ENCODE measurements at places on chromosomes 5 and 9.

GRCh38 chr5:50967563-50968355 is 301.3 kb downstream of the PARP8 start:
- peaks cover 2% of the 10 kb centered on the region for H3K27me3 ChIP-seq
- no peaks in the 10 kb centered on the region for H3K4me1 ChIP-seq
- H3K4me3 ChIP-seq = peak overlapping the region; percentile 30
- H3K27ac ChIP-seq = peak overlapping the region; percentile 83
- peak; percentile 7 for DNase-seq
- no peaks in the 10 kb centered on the region for H3K36me3 ChIP-seq

DNA sequence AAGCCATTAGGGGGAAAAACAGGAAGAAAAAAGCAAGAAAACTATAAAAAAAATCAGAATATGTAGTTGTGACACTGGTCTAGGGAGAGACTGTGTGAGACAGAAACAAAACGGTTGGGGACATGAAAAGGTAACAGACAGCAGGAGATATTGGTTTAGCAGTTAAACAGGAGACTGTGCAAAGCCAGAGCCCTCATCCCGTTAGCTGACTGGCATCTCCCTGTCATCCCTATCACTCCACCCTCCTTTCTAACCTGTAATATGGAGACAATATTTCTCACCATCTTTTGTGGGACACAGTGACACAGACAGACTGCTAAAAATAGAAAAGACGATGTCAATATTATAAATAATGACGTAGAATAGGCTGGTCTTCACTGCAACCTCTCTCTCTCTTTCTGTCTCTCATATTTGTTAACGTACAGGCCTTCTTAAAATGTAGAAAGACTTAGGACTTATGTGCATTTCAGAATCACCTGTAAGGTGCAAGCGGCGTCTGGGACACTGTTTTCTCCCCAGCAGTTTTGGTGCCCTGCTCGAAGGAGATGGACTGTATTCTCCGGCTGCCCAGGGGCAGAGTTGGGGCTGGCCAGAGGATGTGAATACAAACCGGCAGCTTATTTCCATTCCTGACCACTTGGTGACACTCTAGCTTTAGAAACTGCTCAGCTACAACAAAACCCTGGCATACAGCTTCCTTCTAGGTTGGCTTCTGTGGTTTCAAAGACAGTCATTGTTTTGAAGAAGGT is 190.6 kb downstream of the MAT2B start:
- no peaks in the 10 kb centered on the region for H3K36me3 ChIP-seq
- DNase-seq = peak; percentile 5
- H3K4me1 ChIP-seq = no peaks in the 10 kb centered on the region
- H3K4me3 ChIP-seq = no peak overlapping the region
- H3K27me3 ChIP-seq = no peaks in the 10 kb centered on the region

- no peaks in the 10 kb centered on the region for H3K36me3 ChIP-seq
- H3K27me3 ChIP-seq = no peaks in the 10 kb centered on the region
- H3K4me1 ChIP-seq = no peaks in the 10 kb centered on the region
- H3K27ac ChIP-seq = no peak overlapping the region
Measured at GRCh38 chr5:108836492-108836891, 88.8 kb downstream of the FER start.

GRCh38 chr5:135930029-135930948 is 24.5 kb downstream of the LECT2 start:
- H3K27ac ChIP-seq = no peak overlapping the region
- no peaks in the 10 kb centered on the region for H3K27me3 ChIP-seq
- DNase-seq = no peak
- H3K4me1 ChIP-seq = no peaks in the 10 kb centered on the region
- H3K36me3 ChIP-seq = no peaks in the 10 kb centered on the region
- H3K4me3 ChIP-seq = peak overlapping the region; percentile 29

DNA sequence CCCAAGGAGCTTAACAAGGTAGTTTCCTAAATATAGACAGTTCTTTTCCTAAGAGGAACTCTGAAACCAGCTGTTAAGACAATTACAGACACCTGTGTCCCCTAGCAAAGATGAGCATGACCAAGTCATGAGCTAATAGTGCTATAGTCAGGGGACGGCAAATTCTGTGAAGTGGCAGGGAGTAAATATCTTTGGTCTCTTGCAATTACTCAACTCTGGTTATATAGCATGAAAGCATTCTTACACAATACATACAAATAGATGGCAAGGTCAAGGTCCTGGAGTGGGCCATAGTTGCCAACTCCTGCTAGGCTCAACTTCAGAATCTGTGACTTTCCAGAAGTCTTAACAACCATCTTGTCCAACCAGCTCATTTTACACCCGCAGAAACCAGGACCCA is 103.7 kb downstream of the RFK start:
- no peak for DNase-seq
- H3K27ac ChIP-seq = no peak overlapping the region
- no peak overlapping the region for H3K4me3 ChIP-seq

DNA sequence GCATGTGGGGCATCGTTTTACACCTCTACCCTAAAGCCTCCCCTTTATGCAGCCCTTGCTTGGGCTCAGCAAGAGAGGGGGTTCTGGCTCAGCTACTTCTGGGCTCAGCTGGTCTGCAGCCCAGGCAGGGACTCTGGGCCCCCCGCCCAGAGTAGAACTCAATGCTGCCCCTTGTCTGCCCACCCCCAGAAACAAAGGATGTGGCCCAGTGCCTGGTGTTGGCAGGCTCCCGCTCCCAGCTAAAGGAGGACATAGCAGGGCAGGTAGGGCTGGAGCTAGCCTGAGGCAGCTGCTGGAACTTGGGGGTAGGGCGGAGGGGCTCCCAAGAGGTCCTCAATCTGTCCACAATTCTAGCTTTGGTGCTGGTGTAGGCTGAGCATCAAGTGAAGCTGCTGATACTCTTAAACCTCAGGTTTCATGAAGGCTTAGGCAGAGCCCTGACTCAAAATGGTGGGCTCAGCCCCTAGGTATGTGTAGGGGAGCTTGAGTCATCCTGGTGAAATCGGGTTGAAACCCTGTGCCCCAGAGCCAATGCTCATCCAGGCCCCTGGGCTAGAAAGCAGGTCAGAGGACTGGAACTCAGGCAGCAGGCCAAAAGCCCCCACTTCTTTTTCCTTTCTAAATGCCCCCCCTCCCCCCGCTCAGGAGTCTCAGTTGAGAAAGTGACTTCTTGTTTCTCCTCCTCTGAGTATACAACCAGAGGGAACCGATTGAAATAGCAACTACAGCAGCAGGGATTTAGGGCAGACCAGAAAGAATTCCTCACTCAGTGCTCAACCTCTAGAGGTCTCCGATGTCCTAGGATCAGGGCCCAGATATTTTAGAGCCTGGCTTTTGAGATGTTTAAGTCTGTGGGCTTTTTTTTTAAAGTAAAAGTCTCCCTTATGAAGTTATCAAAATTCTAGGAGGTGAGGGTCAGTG is 11.4 kb downstream of the PSD2 start:
- H3K27ac ChIP-seq = no peak overlapping the region
- DNase-seq = no peak
- H3K36me3 ChIP-seq = no peaks in the 10 kb centered on the region
- no peak overlapping the region for H3K4me3 ChIP-seq

- no peaks in the 10 kb centered on the region for H3K4me1 ChIP-seq
- DNase-seq = no peak
- H3K4me3 ChIP-seq = no peak overlapping the region
- H3K36me3 ChIP-seq = no peaks in the 10 kb centered on the region
Measured at GRCh38 chr9:113247640-113248039, 26.3 kb downstream of the SLC31A1 start.

- no peak overlapping the region for H3K27ac ChIP-seq
- no peak for DNase-seq
- H3K4me1 ChIP-seq = no peaks in the 10 kb centered on the region
- no peaks in the 10 kb centered on the region for H3K27me3 ChIP-seq
- H3K4me3 ChIP-seq = no peak overlapping the region
- H3K36me3 ChIP-seq = no peaks in the 10 kb centered on the region
Measured at GRCh38 chr9:84153885-84154284, 173.3 kb downstream of the RMI1 start.

DNA sequence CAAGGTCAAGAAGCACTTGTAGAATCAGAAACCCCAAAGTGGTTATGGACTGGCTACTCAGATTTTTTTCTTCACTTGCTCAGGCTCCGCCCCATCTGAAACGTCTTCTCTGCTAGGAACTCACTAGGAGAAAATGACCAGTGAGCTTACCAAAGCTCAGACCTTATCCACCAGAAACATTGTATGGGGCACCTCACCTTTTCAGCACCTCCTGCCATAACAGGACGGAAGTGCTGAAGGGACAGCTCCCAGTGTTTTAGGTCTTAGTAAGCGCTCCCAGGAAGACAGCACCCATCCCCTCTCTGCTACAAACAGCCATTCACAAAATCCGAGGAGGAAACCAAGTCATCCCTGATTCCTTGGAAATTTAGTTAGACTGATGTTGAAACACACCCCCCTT is 1.2 kb upstream of the GABRA1 start:
- no peak for DNase-seq
- H3K27ac ChIP-seq = no peak overlapping the region
- no peak overlapping the region for H3K4me3 ChIP-seq
- no peaks in the 10 kb centered on the region for H3K27me3 ChIP-seq
- no peaks in the 10 kb centered on the region for H3K36me3 ChIP-seq

- no peaks in the 10 kb centered on the region for H3K27me3 ChIP-seq
- H3K4me3 ChIP-seq = no peak overlapping the region
- H3K4me1 ChIP-seq = no peaks in the 10 kb centered on the region
- no peak for DNase-seq
Measured at GRCh38 chr5:107519900-107520354, 150.8 kb downstream of the EFNA5 start.

DNA sequence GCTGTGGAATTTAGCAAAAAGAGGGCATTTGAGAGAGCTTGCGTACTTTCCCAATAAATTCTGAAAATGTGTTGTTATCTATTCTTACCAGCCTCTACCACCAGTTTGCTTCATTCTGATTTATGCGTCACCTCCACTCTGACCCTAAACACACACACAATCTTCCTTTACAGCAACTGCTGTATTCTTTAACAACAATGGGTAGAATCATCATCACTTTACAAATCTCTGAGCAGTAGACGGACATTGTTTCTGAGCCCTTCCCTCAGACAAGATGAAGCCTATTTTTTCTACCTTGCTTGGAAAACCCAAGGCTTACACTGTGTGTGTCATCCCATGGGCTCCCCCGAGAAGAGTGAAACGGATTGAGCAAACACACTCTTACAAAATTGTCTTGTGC is 83.1 kb upstream of the RASA1 start:
- no peaks in the 10 kb centered on the region for H3K4me1 ChIP-seq

DNA sequence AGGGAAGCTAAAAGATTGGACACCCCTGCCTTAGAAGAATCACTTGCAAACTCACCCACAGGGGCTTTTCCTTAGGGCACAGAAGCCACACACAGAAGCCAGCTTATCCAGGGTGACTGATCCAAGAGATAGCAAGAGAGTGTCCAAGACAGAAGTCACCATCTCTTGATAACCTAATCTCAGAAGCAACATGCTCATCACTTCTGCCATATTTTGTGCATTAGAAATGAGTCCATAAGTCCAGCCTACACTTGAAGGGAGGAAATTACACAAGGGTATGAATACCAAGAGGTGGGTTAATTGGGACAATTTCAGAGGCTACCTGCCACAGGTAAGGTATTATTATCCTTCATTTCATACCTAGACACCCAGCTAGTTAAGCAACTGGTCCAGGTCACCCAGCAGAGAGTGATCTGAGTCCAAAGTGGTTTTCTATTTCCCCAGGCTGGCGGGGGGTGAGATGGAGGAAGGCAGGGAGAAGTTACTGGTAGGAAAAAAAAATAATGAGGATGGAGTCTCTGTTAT is 3.7 kb upstream of the ERGIC1 start:
- H3K27me3 ChIP-seq = no peaks in the 10 kb centered on the region
- H3K4me3 ChIP-seq = no peak overlapping the region
- H3K36me3 ChIP-seq = no peaks in the 10 kb centered on the region
- no peaks in the 10 kb centered on the region for H3K4me1 ChIP-seq

DNA sequence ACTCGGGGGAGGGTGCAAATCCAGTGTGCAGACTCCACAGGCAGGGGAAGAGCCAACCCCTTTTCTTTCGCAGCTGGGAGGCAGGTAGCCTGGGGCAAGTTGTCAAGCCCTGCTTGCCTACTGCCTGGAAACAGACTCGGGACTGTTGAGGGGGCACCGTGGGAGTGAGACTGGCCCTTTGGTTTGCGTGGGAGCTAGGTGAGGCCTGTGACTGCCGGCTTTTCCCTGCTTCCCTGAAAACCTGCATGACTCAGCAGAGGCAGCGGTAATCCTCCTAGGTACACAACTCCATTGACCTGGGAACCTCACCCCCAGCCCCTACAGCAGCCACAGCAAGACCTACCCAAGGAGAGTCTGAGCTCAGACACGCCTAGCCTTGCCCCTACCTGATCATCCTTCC is 509.5 kb downstream of the DTWD2 start:
- DNase-seq = no peak
- H3K36me3 ChIP-seq = no peaks in the 10 kb centered on the region
- H3K4me1 ChIP-seq = no peaks in the 10 kb centered on the region
- H3K4me3 ChIP-seq = no peak overlapping the region
- H3K27me3 ChIP-seq = no peaks in the 10 kb centered on the region
- no peak overlapping the region for H3K27ac ChIP-seq

DNA sequence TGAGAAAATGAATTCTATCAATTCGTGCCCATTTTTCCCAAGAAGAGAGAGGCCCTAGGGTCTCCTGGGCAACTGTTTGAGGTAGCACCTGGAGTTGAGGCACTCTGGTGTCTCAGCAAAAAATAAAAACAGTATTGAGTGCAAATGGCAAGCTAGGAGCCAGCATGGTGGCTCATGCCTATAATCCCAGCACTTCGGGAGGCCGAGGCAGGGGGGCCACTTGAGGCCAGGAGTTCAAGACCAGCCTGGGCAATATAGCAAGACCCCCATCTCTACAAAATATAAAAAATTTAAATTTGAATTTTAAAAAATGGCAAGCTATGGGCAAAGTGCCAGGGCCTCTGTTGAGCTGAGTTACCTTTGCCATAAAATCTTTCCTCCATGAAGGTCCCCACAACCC is 136.0 kb downstream of the CDK5RAP2 start:
- no peaks in the 10 kb centered on the region for H3K27me3 ChIP-seq
- H3K4me3 ChIP-seq = no peak overlapping the region
- H3K36me3 ChIP-seq = no peaks in the 10 kb centered on the region
- no peaks in the 10 kb centered on the region for H3K4me1 ChIP-seq
- no peak overlapping the region for H3K27ac ChIP-seq

DNA sequence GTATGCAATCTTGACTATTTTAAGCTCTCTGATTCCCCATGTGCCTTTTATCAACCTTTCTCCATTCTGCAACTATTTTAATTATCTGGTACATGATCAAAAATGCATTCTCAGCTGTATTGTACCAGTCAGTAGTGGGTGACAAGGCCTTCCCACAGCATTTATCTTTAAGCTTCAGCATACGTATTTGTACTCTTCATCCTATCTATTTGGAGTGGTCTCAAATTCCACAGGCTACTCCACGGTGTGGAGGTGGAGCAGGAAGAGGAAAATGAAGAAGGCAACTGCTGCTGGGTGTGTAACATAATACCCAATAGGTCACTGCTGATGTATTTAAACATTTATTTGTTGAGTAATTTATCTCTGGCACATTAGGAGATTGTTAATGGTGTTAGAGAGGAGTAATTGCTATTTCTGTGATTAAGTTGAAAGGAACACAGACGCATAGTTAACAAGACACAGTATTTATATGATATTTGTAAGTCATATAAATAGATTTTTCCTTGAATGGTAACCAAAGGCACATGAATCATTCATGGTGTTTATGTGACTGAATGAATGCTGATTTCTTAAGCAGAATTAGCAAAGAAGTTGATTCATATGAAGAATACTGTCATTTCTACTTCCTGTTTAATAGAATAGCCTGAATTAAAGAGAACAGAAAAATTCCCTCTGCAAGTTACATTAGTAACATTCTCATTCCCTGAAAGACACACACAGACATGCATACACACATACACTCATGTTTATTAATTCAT is 153.8 kb upstream of the NR3C1 start:
- no peaks in the 10 kb centered on the region for H3K27me3 ChIP-seq
- H3K27ac ChIP-seq = no peak overlapping the region
- no peak overlapping the region for H3K4me3 ChIP-seq
- no peak for DNase-seq
- H3K36me3 ChIP-seq = no peaks in the 10 kb centered on the region
